ENCODE measurements at places on chromosomes 12 and 14.

DNA sequence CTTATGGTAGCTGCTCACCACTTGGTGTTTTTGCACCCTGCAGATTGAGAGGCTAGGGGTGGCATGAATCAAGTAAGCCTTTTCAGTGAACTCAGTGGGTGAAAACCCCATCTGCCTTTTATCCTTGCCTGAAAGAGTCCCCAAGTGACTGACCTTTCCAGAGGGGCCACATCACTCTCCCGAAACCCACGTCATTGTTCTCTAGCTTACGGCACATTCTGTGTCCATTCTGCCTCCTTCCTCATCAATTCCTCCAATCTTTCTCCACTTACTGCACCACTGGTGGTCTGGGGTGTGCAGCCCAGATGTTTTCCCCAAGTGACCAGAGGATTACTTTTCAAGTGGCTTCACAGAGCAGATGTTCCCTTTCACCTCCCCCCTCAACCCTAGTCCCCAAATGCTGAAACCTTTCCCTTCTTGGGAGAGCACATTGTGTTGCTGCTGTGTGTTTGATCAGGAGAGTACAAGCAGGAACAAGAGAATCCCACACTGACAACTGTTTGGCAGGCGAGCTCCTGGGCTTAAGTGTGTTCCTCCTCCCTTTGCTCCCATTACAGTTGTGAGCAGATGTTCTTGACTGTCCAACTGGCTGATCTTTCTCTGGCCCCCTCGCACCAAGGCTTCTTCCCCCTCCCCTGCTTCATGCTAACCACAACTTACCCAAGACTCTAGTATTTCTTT is 138.0 kb upstream of the IGF1 start:
- no peak for DNase-seq

DNA sequence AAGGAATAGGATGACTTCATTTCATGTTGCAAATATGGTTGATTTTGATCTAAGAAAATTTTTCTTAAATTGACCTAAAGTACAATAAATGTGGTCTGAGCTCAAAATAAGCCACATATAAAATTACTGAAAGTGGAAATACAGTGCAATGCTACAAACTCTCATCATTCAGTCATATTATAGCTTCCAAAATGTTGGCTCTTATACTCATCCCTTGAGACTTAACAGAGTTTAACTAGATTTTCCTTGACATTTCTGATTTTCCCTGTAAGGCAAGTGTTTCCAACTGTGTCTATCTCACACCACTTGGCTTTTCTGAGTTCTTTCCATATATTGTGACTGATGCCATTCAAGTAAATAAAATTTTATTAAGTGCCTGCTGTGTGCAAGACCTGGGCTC is 123.7 kb upstream of the NTF3 start:
- no peak for DNase-seq

- no peak for DNase-seq
These were observed 83.9 kb downstream of the GPATCH2L start for GRCh38 chr14:76235628-76236027.

- no peak for DNase-seq
These were observed 41.2 kb downstream of the TMEM116 start for GRCh38 chr12:111971800-111972199.

- DNase-seq = no peak
These were observed 56.3 kb downstream of the PPP1R36 start for GRCh38 chr14:64605926-64606685.

DNA sequence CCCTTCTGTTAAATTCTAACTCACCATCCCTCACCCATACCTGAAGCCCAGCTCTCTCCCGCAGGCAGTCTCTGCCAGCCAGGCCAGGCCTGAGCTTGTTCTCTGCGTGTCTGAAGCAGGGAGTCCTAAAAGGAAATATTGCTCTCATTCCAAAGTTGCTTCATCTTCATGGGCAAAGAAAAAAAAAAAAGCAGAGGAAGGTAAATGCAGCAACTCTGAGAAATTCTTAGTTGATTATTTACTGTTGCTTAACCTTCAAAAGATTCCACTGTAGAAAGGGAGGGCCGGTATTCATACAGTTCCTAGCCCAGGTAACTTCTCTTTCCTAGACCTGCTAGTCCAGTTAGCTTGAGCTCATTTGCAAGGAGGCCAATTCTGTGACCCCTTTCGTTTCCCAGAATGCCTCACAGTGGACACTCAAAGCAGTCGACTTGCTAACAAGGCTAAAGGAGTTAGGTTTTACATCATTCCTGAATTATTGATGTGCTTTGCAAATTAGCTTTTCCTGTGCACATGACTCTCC is 193.5 kb upstream of the EEA1 start:
- no peak for DNase-seq

DNA sequence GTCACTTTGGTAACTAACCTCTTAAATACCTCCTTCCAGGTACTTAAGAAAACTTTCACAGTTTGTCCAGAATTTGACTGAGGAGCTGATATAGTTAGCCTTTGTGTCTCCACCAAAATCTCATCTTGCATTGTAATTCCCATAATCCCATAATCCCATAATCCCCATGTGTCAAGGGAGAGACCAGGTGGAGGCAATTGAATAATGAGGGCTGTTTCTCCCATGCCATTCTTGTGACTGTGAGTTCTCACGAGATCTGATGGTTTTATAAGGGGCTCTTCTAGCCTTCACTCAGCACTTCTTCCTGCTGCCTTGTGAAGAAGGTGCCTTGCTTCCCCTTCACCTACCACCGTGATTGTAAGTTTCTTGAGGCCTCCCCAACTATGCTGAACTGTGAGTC is 7.8 kb upstream of the NOVA1 start:
- no peak for DNase-seq

- DNase-seq = peak; percentile 13
These were observed 190.2 kb downstream of the KIF26A start for GRCh38 chr14:104328607-104329006.

- no peak for DNase-seq
These were observed 15.4 kb upstream of the ASIC1 start for GRCh38 chr12:50041962-50042361.

DNA sequence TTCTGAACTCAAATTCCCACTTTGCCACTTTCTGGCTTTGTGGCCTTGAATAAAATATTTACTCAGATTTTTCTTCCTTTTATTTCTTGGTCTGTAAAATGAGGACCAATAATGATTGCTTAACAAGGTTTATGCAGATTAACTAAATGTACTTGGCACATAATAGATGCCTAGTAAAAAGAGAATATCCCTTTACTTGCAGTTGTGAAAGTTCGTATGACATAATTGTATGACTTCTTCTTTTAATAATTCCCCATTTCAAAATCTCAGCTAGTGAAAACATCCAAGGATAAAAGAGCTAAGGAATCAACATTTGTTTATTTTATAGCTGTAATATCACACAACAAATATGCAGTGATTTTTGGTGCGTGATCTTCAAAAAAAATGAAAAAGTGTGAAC is 215.6 kb upstream of the ATP2B1 start:
- no peak for DNase-seq

DNA sequence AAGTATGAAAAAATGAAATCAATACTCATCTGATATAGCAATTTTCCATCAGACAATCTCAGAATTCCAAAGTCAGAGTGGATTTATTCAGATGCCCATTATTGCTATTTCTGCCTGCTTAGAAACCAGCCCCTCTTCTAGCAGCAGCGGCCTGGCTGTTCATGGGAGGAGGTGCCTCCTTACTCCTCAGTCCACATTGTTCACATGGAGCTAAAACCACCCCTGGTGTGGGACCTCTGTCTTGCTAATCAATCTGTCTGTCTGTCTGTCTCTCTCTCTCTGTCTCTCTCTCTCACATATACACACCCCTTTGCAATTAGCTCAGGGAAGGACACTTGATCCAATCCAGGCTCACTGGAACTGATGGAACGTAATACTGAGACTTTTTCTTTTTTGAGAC is 176.1 kb downstream of the APAF1 start:
- DNase-seq = no peak

DNA sequence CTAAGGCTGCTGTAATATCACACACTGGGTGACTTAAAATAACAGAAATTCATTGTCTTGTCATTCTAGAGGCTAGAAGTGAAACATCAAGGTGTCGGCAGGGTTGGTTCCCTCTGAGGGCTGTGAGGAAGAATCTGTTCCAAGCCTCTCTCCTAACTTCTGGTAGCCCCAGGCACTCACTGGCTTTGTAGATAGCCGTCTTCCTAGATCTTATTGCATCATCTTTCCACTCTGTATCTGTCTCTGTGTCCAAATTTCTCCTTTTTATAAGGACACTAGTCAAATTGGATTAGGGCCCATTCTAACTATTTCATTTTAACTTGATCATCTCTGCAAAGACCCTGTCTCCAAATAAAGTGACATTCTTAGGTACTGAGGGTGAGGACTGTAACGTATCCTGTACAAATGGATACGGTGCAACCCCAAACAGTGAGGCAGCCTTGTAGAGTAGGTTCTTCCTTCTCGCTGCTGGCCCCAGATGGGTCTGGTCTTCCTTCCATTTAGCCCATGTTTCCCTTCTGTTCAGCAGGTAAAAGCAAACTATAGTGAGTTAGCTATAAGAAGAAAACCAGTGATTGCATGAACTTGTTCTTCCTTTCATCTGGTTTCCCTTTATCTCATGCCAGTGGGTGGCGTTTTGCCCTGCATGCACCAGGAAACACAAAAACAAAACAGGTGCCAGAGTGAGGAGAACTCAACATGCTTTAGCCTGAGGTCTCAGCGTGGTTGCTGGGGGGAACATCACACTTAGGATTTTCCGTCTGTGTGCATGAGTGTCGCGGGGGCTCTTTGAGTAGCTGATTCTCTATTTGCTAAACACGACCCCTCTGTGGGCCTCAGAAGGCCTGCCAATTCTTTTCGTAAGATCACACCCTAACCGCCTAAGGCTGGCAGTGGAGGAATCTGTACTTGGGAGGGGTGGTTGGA is 19.5 kb downstream of the TTC9 start:
- peak; percentile 32 for DNase-seq

DNA sequence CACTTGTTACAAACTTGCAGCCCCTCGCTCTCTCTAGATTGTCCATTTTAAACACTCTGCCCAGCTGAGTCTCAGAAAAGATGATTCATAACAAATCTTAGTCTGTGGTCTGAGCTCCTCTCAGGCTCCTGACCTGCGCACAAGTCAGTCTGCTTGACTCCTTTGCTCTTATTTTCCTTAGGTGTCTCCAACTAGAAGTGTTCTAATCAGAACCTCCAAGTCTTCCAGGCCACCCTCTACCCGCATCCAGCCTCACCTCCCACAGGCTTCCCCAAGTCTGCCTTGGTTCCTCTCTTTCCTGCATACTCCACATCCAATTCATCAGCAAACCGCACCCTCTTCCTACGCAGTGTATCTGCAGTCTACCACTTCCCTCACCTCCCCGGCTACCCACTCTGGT is 42.4 kb upstream of the BDKRB2 start:
- DNase-seq = peak; percentile 11

- no peak for DNase-seq
These were observed 319.9 kb downstream of the AEBP2 start for GRCh38 chr12:19759227-19759626.

- no peak for DNase-seq
These were observed 17.9 kb upstream of the EML1 start for GRCh38 chr14:99775351-99775750.

DNA sequence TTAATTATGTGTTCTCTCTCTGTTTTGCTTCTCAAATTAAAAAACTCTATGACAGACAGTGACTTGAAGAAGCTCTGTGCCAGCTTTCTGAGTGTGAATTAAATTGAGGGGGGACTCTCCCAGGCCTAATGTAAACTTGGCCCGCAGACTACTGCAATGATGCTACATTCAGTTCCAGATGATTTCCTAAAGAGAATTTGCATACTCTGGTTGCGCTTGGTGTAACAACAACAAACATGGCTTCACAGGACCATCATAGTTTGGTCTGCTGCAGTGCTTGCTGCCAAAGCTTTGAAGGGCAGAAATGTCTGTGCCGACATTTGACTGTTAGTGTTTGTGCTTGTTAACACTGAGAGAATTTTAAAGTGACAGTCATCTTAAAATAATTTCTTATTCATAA is 25.0 kb downstream of the CFAP54 start:
- no peak for DNase-seq

- no peak for DNase-seq
These were observed 5.3 kb downstream of the NUAK1 start for GRCh38 chr12:106133136-106134087.

DNA sequence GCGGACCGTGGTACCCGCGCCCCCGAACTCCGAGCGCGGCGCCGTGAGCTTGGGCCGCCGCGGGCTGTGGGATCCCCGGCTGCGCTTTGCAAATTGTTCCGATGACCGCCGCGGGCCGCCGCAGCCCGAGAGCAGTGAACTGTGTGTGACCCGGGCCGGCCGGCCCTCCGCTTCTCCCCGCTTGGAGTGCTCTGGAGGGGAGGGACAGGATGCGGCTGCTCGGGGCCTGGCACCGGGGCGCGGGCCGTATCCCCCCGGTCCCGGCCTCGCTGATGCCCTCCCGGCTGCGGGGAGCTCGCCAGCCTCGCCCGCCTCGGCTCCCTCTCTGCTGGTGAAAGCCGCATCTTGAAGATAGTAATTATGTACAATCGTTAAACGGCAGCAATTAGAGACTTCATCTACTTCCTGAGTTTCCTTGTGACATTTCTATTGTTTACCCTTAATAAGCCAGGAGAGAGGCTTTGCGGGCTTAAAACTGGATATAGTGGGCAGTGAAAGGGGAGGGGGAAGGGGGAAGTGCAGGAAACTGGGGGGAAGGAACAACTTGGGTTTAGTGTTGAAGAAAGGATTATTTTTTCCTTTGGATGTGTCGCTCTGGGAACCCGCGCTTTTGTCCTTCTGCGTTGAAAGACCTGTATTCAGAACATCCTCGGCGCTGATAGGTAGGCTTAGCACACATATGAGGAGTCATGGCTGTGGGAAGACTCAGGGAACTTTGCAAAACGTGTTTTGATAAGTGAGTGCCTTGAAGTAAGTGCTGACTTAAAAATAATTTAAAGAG is 1.2 kb downstream of the PELI2 start:
- peak; percentile 34 for DNase-seq

- DNase-seq = no peak
These were observed 32.3 kb upstream of the DEGS2 start for GRCh38 chr14:100191584-100192249.

GRCh38 chr14:95531473-95531872 is 3.4 kb upstream of the GLRX5 start:
- no peak for DNase-seq

GRCh38 chr14:91358654-91359220 is 58.9 kb downstream of the CCDC88C start:
- DNase-seq = no peak

DNA sequence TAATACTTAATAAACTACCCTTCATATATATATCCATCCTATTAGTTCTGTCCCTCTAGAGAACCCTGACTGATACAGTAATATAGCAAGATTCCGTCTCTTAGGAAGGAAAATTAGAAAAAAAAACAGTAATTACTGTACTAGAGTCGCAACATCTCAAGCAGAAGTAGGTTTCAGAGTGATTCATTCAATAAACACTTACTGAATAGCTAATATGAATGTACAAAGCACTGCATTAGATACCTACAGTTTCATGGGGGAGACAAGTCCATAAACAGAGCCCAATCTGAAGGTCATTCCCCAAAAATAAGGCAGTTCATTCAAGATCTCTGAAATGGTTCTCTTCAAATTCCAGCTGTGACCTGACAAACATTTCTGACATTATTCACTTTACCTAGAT is 9.9 kb downstream of the CERS5 start:
- DNase-seq = no peak

- no peak for DNase-seq
These were observed 158.5 kb downstream of the PRKCH start for GRCh38 chr14:61479746-61480502.
